ENCODE measurements at places on chromosomes 7 and 10.

- no peak for DNase-seq
Measured at GRCh38 chr10:92688927-92689662, 660 bp upstream of the HHEX start.

GRCh38 chr10:75334720-75335119 is 66.8 kb downstream of the ZNF503 start:
- no peak for DNase-seq

- no peak for DNase-seq
Measured at GRCh38 chr7:98836811-98837629, 32.8 kb downstream of the TMEM130 start.

GRCh38 chr7:130195396-130195795 is 9.8 kb downstream of the TMEM209 start:
- DNase-seq: no peak

DNA sequence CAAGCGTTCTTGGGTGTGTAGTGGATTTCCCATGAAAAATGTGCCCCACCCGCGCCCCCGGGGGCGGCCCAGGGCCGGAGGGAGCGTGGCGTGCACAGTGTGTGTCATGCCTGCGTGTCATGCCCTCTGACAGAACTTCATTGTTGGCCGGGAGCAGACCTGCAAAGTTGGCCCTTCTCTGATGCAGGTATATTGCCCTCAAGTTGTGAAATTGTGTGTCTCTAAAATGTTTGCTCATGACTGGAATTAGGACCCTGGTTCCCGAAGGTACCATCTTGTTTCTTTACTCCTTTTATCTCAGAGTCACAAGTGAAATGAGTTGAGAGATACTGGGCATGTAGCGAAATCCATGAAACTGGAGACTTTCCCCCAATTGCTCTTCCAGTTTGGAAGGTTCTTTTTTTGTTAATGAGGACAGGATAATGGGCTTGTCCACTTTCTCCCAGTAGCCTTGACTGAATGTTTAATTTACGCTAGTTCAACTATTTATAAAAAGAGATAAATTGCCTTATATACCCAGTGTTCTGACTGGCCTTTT is 26.2 kb downstream of the ADK start:
- no peak for DNase-seq

DNA sequence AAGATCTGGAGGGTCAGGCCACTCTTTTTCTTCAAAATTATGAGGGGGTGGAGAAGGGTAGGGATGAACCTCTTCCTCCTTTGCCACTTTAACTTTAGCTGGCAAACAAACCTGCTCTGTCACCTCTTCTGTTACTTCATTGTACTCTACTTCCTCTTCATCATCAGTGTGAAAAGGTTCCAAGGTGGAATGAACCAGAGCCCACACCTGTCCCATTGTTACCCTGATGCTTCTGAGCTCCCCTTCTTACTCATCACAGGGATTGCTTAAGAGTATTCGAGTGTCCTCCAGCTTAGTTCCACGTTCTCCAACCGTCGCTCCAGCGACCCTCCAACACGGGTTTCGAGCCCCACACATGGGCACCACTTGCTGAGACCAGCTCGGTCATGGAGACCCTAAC is 5.2 kb downstream of the MRPS24 start:
- DNase-seq: no peak

GRCh38 chr7:7596176-7596575 is 29.5 kb downstream of the MIOS start:
- DNase-seq: no peak

Data from CMK (cell line).